ENCODE measurements at places on chromosomes 12 and 14.
A peak's percentile ranks its signal among the peaks of the same experiment; 100 is the strongest.

GRCh38 chr12:104478396-104479122, 21.8 kb downstream of the CHST11 start:
- no peak for DNase-seq

DNA sequence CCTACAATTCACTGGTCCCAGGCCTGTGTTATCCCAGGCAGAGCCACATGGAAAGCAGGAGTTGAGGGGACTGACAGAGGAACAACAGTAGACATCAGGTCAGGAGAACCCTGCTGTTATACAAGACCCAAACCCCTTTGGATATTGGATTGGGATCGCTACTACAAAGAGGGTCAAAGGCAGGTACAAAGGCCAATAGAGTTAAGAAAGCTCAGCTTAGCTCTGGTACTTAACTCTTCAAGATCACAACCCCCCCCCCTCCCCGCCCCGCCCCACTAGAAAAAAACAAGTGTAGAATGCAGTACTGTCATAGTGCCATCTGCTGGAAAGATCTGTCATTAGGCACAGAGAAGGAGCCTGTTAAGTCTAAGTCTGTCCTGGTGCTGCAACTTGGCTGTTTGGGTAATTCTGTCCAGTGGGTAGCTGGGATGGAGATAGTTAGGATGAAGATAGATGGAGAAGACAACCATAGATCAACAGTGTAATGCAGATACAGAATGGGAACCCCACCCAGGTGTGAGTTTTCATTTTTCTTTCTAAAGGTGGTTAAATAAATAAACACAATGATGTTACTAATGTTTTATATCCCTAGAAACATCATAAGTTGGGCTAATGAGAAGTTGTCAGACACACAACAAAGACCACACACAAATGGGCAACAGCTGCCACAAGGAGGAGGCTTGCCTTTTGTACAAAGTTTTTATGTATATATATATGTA, 17.2 kb downstream of the REM2 start:
- DNase-seq, result no peak

DNA sequence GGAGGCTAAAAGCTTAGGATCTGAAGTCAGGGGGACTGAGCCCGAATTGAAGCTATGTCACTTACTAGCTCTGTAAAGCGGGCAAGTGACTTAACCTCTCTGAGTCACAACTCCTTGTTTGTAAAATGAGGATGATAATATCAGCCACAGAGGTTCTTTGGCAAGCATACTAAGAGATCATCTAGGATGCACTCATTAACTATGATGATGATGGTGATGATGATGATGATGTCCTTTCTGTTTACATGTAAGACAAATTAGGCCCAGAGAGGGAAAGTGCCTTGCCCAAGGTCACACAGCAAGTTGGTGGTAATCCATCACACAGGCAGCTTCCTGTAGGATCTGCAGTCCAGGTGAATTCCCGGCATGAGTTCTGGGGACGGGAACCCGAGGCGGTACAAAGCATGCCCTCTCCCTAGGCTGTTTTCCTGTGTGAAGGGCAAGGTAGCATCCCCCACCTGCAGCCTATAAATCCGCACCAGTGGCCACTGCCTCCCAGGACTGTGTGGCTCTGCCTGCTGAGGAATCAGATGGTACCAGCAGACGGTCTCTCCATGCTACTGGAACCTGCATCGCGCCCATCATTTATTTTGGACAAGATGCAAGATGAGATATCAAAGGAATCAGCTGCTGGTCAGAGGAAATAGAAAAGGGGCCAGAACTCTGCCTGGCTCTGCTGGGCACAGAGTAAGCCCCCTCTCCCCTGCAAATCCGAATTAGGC, 55.2 kb downstream of the MAP1LC3B2 start:
- DNase-seq, result no peak

DNA sequence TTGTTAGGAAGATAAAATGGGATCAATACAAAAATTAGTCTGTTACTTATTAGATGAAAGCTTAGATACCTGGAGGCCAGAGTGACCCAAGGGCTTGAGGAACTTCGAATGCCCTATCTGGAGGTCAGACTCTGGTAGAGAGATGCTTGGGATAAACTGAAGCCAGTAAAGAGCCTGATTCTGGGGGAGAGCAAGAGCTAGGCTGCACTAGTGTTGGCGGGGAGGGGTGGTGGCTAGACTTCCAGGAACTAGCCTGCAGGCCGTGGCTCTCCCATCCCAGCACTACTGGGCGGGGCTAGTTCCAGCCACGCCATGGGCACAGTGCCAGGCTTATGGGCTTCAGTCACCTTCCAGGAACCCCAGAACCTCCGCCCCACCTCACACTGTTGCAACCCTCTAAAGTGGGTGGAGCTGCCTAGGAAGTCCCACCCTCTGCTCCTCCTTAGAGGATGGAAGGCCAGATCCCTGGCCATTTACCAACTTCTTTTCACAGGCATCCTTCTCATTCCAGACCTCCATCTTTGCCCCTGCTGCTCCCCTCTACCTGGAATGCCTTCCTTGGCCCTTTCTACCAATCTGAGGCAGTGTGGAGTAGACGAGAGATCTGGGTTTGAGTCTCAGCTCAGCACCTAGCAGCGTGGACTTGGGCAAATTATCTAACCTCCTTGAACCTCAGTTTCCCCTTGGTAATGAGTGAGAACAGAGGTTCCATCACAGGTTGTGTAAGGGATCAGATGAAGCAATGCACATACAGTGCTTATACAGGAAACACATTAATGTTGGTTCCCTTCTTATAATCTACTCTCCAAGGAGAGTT, 6.3 kb upstream of the NFE2 start:
- no peak for DNase-seq

DNA sequence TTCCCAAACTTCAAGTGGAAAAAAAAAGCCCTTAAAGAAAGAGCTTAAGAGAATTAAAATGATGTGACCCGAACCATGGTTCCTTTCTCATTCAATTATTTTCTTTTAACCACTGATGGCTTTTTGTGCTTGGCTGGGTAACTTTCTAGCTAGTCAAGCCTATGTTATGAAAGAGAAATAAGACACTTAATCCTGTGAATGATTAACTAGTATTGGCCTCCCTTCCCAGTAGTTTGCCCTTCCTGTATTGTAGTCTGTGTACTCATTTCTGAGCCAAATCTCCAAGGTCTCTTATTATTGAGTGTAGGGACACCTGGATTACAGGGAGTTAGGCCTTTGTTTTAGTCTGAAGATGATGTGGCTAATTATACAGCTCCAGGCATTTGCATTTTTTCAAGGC, 353.0 kb downstream of the RAD51B start:
- DNase-seq, result no peak

GRCh38 chr12:90167518-90168208, 459.0 kb upstream of the ATP2B1 start:
- DNase-seq, result no peak

DNA sequence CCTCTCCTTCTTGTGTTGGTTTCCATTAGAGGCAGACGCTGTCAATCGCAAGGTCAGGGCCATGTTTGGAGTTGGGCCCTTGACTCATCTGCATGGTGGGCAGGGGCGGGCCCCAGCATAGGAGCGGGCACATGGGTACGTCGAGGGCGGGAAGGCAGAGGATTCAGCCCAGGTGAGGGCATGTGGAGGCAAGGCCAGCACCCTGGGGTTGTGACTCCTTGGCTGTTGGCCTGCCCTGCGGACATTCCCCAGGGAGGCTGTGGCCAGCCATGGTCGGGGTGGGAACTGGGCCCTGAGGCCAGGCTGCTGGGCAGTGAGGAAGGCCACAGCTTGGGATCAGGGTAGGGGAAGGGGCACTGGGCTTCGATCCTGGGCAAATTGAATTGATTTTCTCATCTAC, 10.3 kb downstream of the RPS6KL1 start:
- DNase-seq, result no peak

DNA sequence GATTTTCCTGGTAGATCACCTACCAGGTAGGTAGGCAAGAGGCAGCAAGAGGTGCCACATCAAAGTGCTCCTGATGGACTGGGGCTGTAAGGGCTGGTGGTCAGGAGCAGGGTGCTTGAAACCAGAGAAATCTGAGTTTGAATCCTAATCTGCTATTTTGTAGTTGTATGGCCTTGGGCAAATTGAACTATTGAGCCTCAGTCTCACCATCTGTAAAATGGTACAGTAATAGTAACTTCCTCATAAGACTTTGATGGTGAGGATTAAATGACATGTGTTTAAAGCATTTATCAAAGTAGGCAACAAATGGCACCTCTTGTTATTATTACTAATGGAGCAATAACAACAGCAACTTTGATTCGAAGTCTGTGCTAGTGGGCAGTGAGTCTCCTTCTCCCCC, 32.0 kb downstream of the JDP2 start:
- DNase-seq, result no peak

GRCh38 chr14:24273422-24273998, 2.1 kb upstream of the RABGGTA start:
- DNase-seq, result no peak

GRCh38 chr12:56202838-56203237, 13.6 kb upstream of the SMARCC2 start:
- DNase-seq, result no peak

DNA sequence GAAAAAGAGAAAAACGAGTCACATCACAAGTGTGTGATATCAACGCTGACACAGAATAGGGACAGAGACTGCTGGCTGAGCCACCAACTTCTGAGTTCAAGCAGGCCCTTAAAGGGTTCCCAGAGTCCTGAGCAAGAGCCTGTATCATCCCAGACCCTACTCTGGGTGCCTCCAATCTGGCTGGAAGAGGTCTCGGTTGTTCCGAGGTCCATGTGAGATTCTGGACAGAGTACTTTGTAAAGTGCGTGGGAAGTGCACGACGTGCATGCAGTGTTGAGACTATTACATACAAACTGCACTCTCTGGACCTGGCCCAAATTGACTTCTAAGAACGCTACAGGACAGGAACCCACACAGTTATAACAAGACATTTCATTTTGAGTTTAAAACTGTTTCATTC, 40.6 kb downstream of the MOK start:
- DNase-seq, result no peak

- DNase-seq, result no peak
Observed at GRCh38 chr12:95517246-95517645, 34.0 kb downstream of the USP44 start.

GRCh38 chr12:53232646-53233461, 845 bp upstream of the RARG start:
- no peak for DNase-seq

DNA sequence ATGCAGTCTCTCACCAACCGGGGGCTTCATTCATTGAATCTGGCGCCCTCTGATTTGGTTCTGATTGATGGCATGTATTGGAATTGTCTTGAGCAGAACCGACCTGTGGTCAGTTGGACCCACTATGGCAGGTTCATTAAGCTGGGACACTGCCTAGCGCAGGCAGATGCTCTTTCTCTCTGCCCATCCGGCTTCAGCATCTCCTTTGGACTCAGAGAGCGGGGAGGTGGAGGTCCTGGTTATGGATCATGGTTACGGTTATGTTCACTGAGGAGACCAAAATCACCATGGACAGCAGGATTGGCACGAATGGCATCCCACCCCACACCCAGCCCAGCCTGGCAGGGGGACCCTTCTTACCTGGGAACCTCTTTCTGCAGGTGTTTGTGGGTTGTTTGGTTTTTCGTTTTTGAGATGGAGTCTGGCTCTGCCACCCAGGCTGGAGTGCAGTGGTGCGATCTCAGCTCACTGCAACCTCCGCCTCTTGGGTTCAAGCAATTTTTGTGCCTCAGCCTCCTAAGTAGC, 16.4 kb upstream of the BCL7A start:
- no peak for DNase-seq

DNA sequence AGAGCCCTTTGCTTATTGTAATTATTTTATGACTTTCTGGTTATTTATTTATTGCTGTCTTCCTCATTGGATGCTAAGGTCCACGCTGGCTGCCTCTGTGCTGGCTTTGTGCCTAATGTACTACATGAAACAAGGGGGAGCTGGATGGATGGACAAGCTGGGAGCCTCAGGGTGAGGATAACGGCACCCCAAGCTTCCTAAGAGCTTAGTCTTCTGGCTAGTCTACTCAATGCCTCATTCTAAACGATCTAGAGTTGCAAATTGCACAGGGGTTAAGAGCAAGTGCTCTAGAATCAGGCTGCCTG, 172.0 kb downstream of the CHST11 start:
- no peak for DNase-seq

DNA sequence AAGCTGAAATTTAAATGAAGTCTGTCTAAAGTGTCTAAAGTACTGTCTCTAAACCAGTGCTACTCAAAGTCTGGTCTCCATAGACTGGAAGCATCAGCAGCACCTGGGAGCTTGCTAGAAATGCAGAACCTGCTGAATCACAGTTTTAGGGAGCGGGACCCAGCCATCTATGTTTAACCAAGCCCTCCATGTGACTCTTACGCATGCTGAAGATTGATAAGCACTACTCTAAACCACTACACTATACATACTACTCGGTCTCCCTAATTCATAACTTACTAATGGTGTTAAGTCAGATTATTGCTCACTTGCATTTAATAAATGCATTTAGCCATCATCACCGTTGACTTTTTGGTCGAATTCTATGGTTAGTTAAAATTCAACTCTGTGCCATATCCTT, 88.8 kb downstream of the SLC25A21 start:
- DNase-seq, result no peak

GRCh38 chr12:75533239-75533638, 21.8 kb upstream of the KRR1 start:
- no peak for DNase-seq

- no peak for DNase-seq
Observed at GRCh38 chr12:4292341-4293073, 18.9 kb downstream of the CCND2 start.

- DNase-seq, result no peak
Observed at GRCh38 chr14:79175671-79176070, 1005.5 kb downstream of the NRXN3 start.

DNA sequence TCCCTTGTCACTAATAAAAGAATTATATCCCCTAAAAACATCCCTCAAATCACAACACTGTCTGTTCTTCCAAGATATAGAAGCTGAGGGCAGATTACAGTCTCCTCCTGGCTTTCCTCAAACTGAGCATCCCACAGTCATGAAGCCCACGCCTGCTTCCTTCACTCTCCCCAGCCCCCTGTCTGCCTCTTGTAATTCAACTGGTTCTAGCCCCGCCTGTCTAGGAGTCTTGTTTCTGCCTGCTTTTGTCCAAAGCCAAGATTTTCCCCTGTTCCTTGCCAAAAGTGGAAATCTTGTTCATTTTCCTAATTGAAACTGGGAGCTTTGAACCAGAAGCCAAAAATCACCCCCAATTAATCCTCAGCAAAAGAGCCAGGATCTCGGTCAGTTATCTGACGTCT, 35.9 kb upstream of the PWP1 start:
- no peak for DNase-seq

GRCh38 chr14:87615047-87615446, 377.9 kb downstream of the GALC start:
- DNase-seq, result no peak

DNA sequence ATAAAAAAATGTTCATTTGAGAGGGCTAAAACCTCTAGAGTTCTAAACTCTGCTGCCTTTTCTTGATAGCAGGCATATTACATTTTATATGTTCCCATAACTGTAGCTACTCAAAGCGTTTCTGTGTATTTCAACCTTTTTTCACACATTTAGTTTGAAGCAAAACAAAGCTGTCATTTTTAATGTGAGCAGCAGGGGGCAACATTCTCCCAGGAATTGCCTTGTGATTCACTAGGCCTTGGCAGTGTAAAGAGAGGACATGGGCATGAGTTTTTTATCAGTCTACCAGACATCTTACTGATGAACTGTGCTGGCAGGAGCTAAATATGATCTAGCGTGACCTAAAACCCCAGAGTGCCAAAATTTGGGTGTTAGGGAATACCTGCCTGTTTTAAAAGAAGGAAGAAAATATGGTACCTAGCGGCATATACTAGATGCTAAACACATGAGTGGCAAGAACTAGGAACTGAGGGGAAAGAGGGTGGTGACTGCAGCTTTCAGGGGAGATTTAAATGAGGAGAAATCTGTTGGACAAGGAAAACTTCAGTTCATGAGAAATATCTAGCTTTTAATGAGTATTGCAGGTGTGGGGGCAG, 65.3 kb downstream of the IFT43 start:
- peak; percentile 12 for DNase-seq

Data from activated T-helper 9 cell treated with anti-CD3 and anti-CD28 coated beads, Interleukin-2, amount 50 U/mL, for 16 hours (primary cell).